ENCODE measurements at places on chromosomes 7 and 10.
A peak's percentile ranks its signal among the peaks of the same experiment; 100 is the strongest.

GRCh38 chr7:2670720-2671391, 17.1 kb upstream of the AMZ1 start:
- peak; percentile 69 for DNase-seq

DNA sequence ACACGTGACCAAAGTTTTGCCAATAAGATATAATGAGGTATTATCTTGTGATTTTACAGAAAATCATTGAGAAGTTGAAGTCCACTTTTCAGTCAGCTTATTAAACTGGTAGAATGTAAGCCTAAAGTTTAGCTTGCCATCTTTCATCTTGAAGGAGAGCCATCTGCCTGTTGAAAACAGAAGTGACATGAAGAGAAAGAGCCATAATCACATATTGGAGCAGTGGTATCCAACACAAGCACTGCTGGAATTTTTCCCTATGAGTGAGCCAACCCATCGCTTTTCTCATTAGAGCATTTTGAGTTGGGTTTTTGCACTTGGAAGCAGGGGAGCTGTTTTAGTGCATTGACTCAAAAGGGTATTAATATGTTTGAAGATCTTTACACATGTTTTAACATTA, 117.6 kb upstream of the FERD3L start:
- no peak for DNase-seq

GRCh38 chr7:69550991-69551390, 47.3 kb upstream of the AUTS2 start:
- no peak for DNase-seq

- no peak for DNase-seq
Observed at GRCh38 chr10:61398366-61399129, 54.6 kb downstream of the TMEM26 start.

DNA sequence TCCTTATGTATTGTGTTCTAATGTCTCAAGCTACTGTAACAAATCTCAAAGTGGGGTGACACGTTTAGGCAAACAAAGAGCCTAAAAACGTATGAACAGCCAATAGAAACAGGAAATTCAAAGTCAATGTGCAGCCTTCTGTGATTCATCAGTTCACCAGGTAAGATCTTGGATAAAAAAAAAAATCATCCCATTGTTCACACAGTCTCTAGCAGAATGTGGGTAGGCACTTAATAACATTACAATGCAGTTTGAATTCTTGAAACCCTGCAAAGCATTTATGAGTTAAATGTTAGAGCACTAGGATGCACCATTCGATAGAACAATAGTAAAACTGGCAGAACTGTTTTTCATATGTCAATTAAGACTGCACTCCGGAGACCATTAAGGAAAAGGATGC, 88.2 kb upstream of the HDAC9 start:
- DNase-seq = no peak

DNA sequence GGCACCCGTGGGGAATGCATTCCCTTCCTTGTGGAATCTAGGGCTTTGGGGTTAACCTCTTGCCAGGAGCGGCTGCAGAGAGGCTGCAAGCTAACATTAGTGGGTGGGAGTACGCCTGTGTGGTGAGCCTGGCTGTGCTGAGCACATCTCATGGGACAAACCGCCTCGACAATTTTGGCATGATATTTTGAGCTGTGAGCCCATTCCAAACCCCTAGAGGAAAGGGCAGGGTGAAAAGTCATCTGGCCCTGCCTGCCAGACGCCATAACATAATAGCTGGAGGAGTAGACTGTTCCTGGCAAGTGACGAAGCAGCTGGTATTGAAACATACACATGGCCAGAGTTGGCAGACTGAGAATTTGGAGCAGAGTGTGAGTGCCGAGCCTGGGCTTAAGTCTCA, 110.0 kb downstream of the TACC2 start:
- DNase-seq = no peak

DNA sequence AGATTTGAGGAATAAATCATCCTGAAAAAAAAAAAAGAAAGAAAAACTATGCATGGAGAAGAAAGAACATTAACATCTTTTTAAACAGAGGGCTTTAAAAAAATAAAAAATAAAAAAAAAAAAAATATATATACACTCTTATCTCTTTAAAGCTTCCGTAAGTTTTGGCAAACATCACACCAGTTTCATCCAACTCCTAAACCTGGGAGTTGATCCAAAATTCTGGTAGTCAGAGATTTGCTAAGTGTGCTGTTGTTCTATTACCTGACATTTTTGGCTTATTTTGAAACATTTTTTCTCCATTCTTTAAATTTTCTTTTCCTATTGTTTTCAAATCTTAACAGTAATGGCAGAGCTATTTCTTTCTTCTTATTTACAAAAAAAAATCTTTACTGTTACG, 273.1 kb downstream of the AGMO start:
- no peak for DNase-seq

DNA sequence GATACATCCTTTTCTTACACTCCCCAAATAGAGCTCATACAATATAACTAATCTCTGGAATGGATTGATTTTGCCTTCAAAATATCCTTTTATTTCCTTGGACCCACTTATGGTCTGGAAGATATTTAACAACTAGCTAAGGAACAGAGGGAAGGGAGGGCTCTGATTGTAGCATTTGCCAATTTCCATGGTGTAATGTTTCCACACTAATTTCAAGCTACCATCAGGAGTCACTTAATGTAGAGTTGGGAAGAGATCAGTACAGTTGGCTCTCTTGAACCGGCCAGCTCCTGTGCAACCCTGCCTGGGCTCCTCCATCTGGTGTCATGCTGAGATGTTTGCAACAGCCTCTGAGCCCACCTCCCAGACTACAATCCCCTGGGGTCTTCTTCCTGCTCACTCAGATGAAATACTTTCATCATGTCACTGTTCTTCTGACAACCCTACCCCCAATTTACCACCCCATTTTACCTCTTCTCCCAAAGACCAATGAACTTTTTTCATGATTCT, 8.0 kb upstream of the IL6 start:
- DNase-seq = no peak

DNA sequence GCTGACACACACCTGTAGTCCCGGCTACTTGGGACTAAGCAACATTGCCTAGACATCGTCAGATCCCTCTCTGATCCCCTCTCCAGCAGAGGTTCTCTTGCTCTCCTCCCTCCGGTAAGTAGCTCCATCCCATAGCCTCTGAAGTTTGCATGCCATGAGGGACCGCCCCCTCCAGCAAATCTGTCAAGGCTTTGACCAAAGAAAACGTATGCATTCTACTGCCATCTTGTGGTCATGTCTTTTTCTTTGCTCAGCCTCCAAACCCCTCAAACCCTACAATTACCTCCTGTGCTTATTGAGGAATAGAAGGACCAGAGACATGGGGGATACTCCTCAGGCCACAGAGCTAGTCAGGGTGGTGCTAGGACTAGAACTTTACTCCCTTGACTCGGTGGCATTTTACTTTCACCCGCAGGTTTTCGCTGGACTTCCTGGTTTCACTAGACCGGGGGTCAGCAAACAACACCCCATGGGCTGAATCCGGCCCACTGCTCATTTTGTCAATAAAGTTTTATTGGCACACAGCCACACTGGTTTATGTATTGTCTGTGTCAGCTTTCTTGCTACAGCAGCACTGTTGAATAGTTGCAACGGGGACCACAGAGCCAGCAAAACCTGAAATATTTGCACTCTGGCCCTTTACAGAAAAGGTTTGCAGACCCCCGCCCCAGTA, 202.6 kb upstream of the FOXK1 start:
- DNase-seq = no peak

GRCh38 chr10:102643336-102644065, 778 bp upstream of the TRIM8 start:
- peak; percentile 54 for DNase-seq

DNA sequence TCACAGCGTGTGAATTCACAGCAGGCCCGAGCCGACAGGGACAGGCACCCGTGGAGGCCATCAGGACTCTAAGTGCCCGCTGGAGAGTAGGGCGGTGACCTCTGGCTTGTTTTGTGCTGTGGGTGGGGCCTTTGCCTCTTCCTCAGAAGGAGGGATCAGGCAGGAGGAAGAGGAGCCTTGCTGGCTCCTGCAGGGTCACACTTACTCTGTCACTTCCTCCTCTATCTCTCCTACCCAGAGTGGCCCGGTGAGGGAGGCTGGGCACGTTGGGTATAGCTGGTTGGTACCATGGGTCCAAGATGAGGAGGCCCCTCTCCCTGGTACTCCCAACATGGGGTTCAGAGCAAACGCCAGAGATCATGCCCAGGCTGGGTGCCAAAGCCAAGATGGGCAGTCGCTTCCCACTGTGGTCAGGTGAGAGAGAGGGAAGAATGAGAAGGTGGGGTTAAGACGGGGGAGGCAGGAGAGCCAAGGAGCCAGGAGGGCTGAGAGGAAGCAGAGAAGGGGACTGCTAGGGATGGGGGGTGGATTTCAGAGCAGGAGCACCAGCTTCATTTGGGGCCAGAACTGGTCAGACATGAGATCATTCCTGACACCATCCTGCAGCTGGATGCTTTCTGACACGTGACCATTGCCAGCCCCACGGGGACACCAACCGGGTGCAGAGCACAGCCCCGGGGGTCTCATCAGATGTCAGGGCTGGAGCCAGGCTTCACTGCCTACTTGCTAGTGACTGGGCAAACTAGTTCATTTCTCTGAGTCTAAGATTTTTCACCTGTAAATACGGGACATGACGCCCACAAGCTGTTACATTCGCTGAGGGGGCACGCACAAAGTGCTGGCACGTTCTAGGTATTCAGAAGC, 54.8 kb upstream of the CACUL1 start:
- no peak for DNase-seq

DNA sequence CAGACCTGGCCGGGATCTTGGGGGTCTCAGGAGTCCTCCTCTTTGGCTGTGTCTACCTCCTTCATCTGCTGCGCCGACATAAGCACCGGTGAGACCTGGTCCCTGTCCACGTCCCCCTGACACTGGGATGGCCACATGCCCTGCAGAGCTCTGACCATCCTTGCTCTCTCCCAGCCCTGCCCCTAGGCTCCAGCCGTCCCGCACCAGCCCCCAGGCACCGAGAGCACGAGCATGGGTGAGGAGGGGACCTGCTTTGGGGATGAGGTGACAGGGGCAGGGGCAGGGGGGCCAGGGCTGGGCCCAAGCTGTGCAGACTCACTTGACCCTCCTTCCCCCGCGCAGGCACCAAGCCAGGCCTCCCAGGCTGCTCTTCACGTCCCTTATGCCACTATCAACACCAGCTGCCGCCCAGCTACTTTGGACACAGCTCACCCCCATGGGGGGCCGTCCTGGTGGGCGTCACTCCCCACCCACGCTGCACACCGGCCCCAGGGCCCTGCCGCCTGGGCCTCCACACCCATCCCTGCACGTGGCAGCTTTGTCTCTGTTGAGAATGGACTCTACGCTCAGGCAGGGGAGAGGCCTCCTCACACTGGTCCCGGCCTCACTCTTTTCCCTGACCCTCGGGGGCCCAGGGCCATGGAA, 959 bp downstream of the PVRIG start:
- DNase-seq = no peak

DNA sequence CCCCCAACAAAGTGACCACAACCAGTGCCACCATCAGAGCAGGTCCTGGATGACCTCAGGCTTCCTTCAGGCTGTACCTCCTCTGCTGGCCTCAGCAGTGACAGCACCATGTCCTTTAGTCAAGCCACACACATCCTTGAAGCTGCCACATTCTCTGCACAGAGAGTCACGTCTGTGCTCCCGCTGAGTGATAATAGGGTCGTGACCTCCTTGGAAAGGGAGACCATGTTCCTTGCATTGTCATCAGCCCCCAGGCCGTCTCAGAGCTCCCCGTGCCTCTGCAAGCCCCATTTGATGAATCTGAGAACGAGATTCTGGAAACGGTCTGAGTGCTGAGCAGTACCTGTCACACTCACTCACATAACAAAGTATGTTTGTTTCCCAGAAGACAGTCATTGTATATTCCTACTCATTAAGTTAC, 106.5 kb upstream of the PRR15 start:
- DNase-seq = no peak

DNA sequence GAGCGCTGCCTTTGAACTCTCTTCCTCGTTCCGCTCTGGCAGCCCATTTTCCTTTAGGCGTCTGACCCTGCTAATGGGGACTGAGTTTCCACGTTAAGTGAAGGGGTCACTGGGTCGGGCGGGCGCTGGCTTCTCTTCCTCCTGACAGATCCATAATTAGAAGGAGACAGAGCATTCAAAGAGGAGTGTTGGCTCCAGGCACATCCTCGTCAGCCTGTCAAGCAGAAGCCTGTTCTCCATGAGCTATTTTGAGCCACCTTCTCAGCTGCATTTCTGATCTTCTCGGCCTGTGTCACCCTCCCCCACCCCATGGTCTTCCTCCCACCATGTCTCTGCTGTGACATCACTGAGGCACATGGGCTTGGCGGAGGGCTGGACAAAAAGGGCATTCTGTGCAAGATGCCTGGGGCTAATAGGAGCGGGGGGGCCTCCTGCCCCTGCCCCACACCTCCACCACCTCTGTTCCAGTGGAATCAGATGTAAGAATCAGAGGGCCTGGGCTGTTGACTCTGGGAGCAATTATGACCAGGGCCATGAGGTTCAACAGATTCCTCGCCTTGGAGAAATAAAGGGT, 248.1 kb downstream of the PLXNA4 start:
- DNase-seq = no peak

GRCh38 chr10:100962351-100963080, 6.8 kb upstream of the SEMA4G start:
- DNase-seq = no peak

DNA sequence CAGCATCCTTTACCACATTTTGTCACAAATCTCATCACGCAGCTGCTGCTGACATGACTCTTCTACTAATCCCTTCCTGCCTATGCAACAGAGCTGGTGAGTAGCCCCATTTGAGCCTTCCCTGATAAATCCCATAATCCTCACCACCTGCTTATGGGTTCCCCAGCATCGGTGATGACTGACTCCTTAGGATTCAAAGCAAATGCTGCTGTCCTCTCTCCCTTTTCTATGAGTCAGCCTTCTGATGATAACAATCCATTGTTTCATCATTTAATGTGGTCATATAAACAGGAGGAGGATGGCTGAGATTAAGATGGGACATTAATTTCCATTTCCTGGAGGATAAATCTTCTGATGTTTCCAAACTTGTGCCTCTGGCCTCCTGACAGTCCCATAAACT, 73.4 kb downstream of the SORCS1 start:
- DNase-seq = no peak

GRCh38 chr7:102985176-102985783, 72.5 kb downstream of the LRRC17 start:
- DNase-seq = no peak

GRCh38 chr10:6657196-6657595, 77.1 kb upstream of the PRKCQ start:
- no peak for DNase-seq

DNA sequence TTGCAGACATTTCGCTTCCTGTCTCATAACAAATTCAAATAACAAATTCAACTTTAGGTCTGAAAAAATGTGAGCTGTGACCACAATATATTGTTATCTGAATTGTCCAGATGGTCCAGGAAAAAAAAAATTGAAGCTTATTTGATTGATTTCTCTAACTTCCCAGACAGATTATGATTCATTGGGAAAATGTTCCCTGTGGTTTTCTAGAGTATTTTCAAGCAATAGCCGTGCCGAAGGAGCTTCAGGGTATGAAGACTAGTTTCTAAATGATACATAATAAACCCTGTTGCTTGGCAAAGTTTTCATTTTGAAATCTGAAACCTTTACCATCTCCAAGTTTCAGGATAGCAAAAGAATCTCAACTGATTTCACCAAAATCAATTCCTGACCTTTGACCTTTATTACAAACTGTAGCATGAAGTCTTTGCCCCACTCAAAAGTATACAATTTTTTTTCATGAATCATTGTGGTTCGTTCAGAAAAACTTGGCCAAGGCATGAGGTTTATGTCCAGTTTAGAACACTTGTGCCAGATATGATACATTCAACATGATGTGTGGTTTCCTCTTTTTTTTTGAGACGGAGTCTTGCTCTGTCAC, 109.9 kb downstream of the JCAD start:
- DNase-seq = no peak

GRCh38 chr10:124974131-124974530, 32.2 kb downstream of the ZRANB1 start:
- no peak for DNase-seq

- DNase-seq = no peak
Observed at GRCh38 chr10:37619336-37619735, 238.1 kb downstream of the ZNF248 start.
